GM12891 (cell line): ENCODE measurements at places on chromosomes 3 and 15.

- no peak for DNase-seq
Measured at GRCh38 chr3:73405000-73405399, 219.7 kb downstream of the PDZRN3 start.

GRCh38 chr3:87247430-87247773, 20.3 kb downstream of the CHMP2B start:
- DNase-seq = no peak

DNA sequence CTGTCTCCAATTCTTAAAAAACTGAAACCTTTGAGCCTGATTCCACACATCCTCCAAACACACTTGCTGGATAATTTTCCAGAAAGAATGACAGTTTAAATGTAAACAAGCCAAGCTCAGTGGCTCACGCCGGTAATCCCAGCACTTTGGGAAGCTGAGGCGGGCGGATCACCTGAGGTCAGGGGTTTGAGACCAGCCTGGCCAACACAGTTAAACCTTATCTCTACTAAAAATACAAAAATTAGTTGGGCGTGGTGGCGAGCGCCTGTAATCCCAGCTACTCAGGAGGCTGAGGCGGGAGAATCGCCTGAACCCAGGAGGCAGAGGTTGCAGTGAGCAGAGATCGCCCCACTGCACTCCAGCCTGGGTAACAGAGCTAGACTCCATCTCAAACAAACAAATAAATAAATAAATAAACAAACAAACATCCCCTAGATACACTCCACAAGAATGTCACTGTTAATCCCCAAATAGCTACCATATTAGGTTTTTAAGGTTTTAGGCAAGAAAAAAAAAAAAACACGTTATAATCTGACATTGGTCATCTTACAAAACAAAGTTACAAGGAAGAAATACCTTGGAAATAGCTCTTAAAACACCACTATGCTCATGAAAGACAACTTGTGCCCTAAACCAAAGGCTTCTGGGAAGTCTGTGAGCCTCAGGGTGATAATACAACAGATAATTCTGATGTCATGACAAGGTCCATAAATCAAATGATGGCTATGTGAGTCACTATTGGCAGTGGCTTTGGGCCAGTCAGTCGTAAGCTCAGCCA, 13.2 kb downstream of the TNIK start:
- DNase-seq = no peak

GRCh38 chr3:172229462-172229861, 190.1 kb downstream of the FNDC3B start:
- no peak for DNase-seq

GRCh38 chr3:63355809-63356208, 77.7 kb downstream of the SYNPR start:
- DNase-seq = no peak

GRCh38 chr3:174247687-174248152, 611.4 kb upstream of the NAALADL2 start:
- no peak for DNase-seq

- no peak for DNase-seq
Measured at GRCh38 chr3:45807133-45807532, 10.8 kb upstream of the SLC6A20 start.

GRCh38 chr15:75662823-75663519, 15.3 kb downstream of the SNX33 start:
- DNase-seq = no peak

GRCh38 chr3:124691599-124691998, 38.7 kb upstream of the UMPS start:
- no peak for DNase-seq

DNA sequence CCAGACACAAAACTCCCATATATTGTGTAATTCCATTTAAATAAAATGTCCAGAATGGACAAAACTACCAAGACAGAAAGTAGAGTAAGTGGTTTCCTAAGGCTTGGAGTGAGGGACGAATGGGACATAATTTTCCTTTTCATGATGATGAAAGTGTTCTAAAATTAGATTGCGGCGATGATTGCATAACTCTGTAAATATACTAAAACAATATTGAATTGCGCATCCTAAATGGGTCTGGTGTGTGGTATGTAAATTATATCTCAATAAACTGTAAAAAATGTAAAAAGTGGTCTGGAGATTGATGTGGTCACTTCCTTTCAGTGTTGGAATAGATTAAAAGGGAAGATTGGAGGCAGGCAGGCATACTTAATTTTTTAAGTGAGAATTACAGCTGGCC, 105.9 kb upstream of the KCNAB1 start:
- no peak for DNase-seq

DNA sequence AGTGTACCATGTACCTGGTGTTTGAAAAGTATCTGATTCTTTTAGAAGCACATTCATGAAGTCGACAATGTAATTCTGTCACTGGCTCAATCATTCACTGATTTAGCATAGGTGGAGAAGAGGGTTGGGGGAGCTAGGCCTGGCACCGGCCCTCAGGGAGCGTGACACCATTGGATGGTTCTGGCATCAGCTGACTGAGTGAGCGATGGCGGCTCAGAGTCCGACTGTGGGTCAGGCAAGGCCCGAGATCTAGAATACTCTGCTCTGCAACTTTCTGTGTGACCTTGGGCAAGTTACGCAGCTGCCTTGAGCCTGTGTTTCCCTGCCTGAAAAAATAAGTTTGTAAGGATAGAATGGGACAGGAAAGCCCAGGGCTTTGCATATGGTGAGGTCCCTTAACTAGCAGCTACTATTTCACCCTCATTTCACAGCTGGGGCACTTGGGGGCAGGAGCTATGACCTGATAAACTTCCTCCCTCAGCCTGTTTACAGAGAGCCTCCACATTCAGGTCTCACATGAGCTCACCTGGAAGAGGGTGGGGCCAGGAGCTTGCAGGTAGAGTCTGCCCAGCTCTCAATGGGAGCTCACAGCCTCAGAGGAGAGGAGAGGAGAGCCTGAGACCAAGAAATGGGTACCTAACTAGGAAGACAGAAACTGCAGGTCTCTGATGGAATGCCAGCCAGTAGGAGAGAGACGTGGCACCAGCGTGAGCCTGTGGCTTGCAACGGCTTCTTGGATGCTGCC, 153.7 kb upstream of the TLE3 start:
- no peak for DNase-seq

DNA sequence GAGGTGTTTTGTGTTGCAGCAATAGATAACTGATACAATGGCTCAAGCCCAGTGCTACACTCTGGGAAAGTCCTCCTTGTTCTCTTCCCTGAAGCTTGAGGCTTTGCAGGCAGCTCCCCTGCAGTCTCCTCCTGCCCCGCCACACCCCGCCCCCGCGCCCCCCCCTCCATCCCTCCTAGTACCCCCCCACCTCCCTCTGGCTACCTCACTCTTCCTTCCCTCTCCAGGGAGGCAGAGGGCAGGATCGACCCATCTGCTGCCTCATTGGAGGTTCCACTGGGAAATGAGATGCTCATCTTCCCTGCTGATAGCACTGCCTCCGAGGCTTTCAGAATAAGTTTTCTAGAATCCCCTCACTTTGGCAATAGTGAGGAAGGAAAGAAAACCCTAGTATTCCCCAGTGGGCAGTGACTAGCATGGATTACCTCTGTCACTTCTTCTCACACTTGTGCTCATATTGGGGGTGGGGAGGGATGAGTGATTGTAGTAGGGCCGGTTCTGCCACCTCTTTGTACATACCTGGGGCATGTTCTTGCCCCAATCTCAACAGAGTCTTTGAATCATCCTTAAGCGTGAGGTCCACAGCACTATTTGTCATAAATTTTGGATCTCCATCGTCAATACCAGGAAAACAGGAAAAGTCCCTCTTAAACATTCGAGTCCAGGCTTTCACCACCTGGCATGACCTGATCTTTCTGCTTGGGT, 16.3 kb upstream of the RAB7A start:
- no peak for DNase-seq

DNA sequence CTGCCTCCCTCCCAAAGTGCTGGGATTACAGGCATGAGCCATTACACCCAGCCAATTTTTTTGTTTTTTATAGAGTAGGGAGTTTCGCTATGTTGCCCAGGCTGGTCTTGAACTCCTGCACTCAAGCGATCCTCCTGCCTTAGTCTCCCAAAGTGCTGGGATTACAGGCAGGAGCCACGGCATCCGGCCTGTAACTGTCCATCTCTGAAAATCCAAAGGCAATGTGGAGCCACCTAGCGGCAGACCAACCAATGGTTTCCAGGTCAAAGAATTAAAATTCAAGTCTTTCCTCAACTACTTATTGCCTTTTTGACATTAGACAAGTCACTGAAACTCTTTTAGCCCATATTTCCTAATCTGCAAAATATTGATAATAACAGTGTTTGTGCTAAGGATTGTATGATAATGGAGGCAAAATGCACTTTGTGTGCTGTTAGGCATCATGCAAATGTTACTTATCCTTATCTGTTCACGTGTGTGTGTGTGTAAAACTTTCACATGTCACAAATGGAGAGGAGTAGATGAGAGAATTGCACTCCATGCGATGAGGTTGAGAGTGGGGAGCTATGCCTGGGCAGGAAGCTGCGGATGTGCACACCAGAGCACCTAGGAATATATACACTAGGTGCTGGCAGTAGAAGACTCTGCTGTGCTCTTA, 48.7 kb downstream of the COL8A1 start:
- peak; percentile 6 for DNase-seq

- peak; percentile 73 for DNase-seq
Measured at GRCh38 chr3:53195602-53196574, 34.9 kb downstream of the PRKCD start.

- DNase-seq = no peak
Measured at GRCh38 chr15:80019168-80019745, 40.2 kb upstream of the ZFAND6 start.
